ENCODE measurements at places on chromosomes 11 and 22.

- DNase-seq, result no peak
Measured at GRCh38 chr11:65423516-65424204, 1.1 kb downstream of the NEAT1 start.

- no peak for DNase-seq
Measured at GRCh38 chr11:67303835-67304411, 593 bp downstream of the SSH3 start.

GRCh38 chr11:32113200-32113919 lies 22.5 kb downstream of the RCN1 start:
- no peak for DNase-seq

- no peak for DNase-seq
Measured at GRCh38 chr11:75919525-75919924, 104.5 kb downstream of the UVRAG start.

Data from astrocyte of the cerebellum (primary cell).